ENCODE measurements at places on chromosomes 5 and 9.

DNA sequence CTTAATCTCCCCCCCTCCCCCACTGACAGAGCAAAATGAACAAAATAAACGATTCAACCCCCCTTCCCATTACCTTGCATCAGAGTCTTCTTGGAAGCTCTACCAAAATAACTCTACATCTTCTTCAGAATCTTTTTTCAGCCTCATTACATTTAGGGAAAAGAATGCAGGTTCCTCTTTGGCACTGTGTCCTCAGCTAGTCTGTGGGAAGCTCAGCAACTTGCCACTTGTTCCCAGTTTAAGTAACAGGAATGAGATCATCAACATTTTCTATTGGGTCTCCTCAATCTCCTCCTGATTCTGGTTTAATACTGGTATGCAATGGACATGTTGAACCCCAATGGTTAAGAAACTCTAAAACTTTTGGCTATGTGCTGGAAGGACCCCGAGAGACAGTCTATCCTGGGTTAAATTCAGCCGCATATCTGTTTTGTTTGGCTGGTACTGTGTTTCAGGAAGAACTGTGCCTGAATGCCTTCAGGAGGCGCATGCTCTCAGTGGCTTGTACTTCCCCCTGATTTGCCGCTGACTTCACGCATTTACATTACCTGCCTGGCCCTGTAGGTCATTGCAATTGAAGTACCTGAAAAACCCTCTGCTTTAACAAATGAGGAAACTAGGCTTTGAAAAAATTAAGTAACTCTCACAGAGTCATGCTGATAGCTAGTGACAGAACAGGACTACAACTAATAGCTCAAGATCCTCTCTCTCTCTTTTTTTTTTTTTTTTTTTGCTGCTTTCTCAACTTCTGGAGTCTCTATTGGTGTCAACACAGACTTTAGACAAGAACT lies 78.1 kb upstream of the HMHB1 start:
- no peak for DNase-seq

- DNase-seq: peak; percentile 51
Observed at GRCh38 chr5:180784497-180785097, 18.0 kb downstream of the MGAT1 start.

- DNase-seq: no peak
Observed at GRCh38 chr5:176492431-176492830, 44.2 kb downstream of the FAF2 start.

GRCh38 chr9:138095813-138096518 lies 218.4 kb downstream of the CACNA1B start:
- DNase-seq: no peak

- no peak for DNase-seq
Observed at GRCh38 chr5:647311-647710, 35.2 kb downstream of the CEP72 start.

DNA sequence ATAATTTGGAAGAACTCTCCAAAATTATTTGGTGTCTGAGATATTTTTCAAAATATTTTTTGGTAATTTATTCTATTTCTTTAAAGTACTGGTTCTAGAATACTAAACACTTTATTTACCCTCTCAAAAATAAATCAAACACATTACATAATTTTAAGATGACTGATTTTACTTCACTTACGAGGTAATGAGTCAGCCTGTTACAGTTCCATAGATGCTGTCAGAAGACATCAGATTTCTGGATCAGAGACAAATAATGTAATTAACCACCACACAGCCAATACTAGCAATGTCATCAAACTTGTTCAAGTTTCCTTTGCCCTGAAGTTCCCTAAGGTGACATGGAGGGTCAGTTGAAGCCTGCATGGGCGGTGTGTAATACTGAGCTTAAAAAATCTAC lies 106.1 kb upstream of the CDH9 start:
- DNase-seq: no peak

DNA sequence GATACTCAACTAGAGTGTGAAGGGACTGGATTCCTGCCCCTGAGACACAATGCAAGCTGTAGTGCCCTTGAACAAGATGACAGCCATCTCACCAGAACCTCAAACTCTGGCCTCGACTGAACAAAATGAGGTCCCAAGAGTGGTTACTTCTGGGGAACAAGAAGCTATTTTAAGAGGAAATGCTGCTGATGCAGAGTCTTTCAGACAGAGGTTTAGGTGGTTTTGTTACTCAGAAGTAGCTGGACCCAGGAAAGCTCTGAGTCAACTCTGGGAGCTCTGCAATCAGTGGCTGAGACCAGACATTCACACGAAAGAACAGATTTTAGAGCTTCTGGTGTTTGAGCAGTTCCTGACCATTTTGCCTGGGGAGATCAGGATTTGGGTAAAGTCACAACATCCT lies 2.4 kb downstream of the ZNF483 start:
- no peak for DNase-seq

GRCh38 chr9:22389271-22389670 lies 57.4 kb upstream of the DMRTA1 start:
- DNase-seq: no peak

DNA sequence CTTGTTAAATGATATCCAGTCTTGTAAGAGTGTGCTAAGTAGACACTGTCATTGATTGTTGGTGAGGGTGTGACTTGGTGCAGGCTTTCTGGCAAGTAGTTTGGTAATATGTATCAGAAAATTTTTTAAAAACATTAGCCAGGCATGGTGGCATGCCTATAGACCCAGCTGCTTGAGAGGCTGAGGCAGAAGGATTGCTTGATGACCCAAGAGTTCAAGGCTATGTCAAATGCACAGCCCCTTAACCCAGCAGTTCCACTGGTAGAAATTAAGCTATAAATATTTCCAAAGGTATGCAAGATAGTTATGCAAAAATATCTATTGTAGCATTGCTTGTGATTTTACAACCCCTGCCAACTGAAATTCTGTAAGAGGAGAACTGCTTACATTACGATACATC lies 24.2 kb downstream of the ZBTB43 start:
- DNase-seq: no peak

DNA sequence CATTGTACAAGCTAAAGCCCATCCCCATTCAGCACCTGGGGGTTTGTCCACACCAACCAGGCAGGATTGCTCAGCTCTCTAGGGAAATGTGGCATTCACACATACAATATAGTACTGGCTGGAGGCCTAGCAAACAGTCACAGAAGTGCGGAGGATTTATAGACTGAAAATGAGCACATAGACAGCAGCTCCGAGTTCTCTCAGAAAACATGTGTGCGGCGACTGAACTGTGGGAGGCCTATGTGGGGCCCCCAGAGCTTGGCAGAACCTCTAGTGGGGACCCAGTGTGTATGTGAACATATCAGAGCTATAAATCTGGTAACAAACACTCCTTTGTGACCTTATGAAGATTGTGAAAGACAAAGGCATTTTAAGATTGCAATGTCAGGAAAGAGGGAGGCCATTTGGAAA lies 431.1 kb downstream of the DTWD2 start:
- DNase-seq: no peak

- DNase-seq: no peak
Observed at GRCh38 chr5:14615365-14615764, 33.8 kb downstream of the OTULINL start.

- DNase-seq: no peak
Observed at GRCh38 chr5:38634568-38635369, 78.3 kb upstream of the LIFR start.

DNA sequence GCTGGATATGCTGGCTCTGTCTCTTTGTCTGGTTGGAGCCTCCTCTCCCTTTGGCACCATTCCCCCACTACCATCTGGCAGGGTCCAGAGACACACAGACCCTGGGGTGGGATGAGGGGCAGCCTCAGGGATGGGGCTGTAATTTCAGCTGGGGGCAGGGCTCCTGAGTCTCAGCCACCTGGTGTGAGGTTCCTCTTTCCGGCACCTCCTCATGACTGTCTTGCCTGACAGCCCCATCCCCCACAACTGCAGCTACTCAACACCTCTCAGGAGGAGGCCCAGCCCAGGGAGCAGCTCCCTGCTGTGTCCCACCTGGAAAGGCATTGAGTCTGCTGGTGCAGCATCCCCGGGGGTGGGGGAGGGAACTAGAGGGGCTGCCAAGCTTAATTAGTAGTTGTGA lies 11.7 kb upstream of the RPS14 start:
- DNase-seq: no peak

GRCh38 chr9:111630964-111631213 lies 245 bp upstream of the DNAJC25 start:
- no peak for DNase-seq

GRCh38 chr5:36666274-36666673 lies 59.9 kb downstream of the SLC1A3 start:
- no peak for DNase-seq

- DNase-seq: no peak
Observed at GRCh38 chr9:86389628-86390027, 35.4 kb upstream of the TUT7 start.

- DNase-seq: no peak
Observed at GRCh38 chr9:112869917-112870316, 20.8 kb downstream of the SLC46A2 start.

DNA sequence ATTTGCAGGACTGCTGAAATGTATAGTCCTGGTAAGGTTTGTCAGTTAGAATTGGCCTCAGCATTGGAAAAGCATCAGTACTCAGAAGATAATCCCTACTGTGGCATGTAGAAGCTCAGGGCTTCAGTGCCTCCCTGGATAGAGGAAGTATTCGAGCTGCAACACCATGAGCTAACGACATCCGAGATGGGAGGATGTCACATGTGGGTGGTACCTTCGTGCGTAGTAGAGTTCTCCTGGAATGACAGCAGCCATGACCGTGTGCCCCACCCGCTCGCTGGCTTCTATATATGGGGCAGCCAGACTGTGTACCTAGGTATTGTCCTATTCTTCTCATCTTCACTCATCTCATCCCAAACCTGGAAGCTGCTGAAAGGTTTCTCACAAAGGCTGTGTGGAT lies 345.8 kb upstream of the KLF9 start:
- DNase-seq: no peak

DNA sequence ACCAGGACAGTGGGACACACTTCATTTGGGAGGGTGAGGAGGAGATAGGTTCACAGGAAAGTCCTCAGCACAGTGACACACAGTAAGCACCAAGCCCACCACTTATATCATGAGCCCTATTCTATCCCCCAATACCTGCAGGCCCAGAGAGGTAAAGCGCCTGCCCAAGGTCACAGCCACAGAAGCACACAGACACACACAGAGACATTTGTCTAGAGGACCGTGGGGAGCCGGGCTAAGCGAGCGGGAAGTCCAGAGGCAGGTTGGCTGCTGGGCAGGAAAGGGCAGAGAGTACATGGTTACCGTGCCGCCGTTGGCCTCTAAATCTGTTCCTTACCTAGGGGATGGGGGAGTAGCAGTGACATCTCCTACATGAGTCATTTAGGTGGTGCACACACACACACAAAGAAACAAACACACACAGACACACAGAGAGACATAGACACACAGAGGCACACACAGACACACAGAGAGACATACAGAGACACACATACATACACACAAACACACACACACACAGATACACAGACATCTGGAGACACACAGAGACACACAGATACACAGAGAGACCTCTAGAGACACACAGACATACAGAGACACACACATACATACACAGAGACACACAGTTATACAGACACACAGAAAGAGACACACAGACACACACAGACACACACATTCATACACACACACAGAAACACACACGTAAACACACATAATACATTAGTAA lies 15.9 kb upstream of the DUSP1 start:
- no peak for DNase-seq

DNA sequence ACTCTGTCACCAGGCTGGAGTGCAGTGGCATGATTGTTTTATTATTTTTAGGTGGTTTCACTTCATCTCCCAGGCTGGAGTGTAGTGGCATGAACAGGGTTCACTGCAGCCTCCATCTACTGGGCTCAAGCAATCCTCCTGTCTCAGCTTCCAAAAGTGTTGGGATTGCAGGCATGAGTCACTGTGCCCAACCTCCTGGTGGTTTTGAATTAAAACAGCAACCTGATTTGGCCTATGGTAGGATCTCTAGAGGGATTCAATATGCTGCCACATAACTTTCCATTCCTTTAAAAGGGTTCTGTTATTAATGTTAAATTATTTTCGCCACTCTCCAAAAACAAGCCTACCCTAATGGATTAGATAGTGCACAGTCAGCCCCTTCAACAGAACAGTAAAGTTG lies 9.9 kb upstream of the HSPA4 start:
- DNase-seq: no peak

- no peak for DNase-seq
Observed at GRCh38 chr9:81597419-81598122, 91.8 kb downstream of the TLE1 start.

All from neural crest cell (in vitro differentiated cells).